ENCODE measurements at places on chromosomes 3 and 15.

DNA sequence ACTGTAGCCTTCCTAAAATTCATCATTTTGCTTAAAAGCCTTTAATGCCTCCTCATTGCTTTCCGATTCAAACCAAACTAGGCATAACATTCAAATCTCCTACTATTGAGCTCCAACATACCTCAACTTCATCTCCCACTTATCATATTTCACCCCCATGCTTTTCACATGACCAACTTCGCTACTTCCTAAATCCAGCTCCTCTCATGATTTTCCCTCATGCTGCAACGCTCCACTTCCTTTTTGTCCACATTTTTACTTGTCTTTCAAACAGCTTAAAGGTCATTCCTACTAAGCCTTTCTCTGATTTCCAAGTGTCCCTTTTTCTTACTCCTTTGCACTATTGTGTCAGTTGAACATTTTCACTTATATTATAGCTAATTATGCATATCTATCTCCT, 20.3 kb upstream of the ANXA2 start:
- no peak for DNase-seq
- H3K4me1 ChIP-seq, result peaks cover 28% of the 10 kb centered on the region
- no peak overlapping the region for H3K4me3 ChIP-seq
- H3K27ac ChIP-seq, result no peak overlapping the region

DNA sequence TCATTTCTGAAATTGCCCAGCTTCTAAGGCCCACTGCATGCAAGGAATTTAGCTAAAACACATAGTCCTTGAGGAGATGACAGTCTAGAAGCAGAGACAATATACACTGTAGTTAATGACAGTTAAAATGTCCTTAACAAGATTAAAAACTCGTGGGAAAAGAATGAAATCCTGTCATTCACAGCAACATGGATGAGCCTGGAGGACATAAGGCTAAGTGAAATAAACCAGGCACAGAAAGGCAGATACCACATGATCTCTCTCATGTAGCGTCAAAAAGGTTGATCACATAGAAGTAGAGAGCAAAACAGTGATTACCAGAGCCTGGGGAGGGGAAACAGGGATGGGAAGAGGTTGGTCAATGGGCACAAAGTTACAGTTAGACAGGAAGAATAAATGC, 36.3 kb upstream of the GOLGA8J start:
- H3K27me3 ChIP-seq, result no peaks in the 10 kb centered on the region
- DNase-seq, result no peak
- H3K36me3 ChIP-seq, result no peaks in the 10 kb centered on the region
- H3K4me1 ChIP-seq, result no peaks in the 10 kb centered on the region
- H3K27ac ChIP-seq, result no peak overlapping the region

DNA sequence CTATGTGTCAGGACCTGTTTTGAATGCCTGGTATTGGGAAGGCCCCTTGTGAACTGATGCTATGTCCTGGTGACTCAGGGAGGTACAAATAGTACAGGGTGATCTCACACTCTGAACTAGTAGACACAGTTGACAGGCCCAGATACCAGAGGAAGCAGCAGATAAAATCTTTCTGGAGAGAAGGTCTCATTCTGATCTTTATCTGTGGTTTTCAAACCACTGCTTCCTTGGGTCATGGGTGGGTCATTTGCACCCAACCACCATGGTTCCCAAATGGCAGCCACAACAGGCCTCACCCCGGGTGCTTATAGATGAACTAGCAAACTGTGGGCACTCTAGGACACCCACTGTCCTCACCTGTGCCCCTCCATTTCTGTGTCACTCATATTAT, 43.4 kb downstream of the PXYLP1 start:
- no peak overlapping the region for H3K27ac ChIP-seq
- H3K36me3 ChIP-seq, result no peaks in the 10 kb centered on the region
- DNase-seq, result no peak
- no peak overlapping the region for H3K4me3 ChIP-seq
- peaks cover 5% of the 10 kb centered on the region for H3K4me1 ChIP-seq

DNA sequence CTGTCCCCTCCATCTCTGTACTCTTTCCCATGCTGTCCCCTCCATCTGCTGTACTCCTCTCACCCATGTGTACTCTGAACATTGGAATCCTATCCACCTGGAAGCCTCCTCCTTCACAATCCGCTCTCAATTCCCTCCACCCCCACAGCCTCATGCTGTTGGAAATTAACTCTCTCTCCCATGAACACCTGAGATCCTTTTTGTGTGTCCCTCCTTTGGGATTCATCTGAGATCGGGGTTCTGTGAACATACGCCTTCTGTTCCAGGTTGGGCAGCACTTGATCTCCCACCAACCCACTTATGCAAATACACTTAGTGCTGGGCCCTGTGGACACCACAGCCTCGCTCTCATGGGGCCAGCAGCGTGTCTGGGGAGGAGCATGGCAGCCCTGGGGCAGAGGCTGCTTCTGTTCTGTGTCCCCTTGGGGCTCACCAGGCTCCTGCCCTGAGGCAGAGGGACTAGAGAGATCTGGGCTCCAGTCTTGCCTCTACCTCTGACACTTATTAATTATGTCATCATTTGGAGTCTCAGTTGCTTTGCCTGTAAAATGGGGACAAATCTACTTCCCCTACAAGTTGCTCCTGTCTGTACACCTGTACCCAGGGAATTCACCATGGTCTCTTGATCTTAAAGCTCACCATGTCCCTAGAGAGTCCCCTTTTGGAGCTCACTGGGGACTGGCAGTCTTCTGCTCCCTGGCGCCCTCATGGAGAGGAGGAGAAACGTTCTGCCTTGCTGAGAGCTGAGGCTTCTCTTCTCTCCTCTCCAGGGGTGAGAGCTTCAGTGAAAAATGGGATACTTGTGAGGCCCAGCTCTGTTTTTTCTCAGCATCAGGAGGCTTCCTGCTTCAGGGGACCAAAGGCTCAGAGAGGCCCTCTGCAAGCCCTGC, 42.7 kb downstream of the ITGA11 start:
- H3K4me1 ChIP-seq, result peaks cover 36% of the 10 kb centered on the region
- H3K4me3 ChIP-seq, result no peak overlapping the region
- no peak for DNase-seq
- H3K36me3 ChIP-seq, result no peaks in the 10 kb centered on the region

DNA sequence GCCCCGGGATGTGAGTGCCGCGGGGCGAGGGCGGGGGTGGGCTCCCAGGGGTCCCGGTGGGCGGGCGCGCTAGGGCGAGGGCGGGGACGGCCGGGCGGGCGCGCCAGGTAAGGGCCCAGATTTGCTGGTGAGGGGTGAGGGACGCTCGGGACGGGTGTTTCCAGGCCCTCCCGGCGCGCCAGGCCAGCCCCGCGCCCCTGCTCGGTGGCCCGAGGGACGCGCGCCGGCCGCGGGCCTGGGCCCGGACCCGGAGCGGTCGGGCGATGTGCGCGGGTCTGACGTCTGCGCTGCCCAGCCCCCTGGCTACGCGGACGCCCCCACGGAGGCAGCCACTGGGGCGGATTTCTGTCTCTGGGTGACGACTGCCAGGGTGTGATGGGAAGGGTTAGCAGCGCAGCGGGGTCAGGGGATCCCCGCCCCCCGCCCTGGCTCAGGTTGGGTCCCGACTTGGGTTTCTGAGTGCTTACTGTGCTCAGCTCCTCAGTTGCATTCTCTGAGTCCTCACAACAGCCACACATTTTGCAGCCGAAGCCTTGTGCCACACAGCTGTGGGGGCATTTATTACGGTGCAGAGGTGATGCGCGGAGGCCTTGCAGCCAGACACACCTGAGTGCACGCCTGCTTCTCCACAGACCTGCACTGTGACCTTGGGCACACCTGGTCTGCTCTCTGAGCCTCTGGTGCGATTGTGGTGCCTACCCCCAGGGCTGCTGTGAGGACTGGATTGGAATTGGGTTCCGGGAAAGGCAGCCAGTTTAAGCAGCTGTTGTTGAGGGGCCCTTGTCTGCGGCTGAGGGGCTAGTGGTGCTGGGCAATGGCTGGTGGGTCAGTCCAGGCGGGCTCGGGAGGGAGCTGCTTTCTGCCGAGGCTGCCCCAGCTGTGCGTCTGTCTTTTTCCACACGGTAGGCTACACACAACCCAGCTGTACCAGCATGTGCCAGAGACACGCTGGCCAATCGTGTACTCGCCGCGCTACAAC, 523 bp downstream of the HDAC11 start:
- H3K36me3 ChIP-seq, result no peaks in the 10 kb centered on the region
- H3K4me1 ChIP-seq, result peaks cover 3% of the 10 kb centered on the region
- H3K27ac ChIP-seq, result no peak overlapping the region
- H3K27me3 ChIP-seq, result no peaks in the 10 kb centered on the region
- H3K4me3 ChIP-seq, result peak overlapping the region; percentile 20
